ENCODE measurements at places on chromosomes 5 and 9.

GRCh38 chr9:101307051-101307450, 77.8 kb downstream of the BAAT start:
- DNase-seq, result no peak

- DNase-seq, result no peak
These were observed 27.1 kb upstream of the LIFR start for GRCh38 chr5:38583500-38583899.

- no peak for DNase-seq
These were observed 84.0 kb downstream of the ZSWIM6 start for GRCh38 chr5:61416010-61416409.

DNA sequence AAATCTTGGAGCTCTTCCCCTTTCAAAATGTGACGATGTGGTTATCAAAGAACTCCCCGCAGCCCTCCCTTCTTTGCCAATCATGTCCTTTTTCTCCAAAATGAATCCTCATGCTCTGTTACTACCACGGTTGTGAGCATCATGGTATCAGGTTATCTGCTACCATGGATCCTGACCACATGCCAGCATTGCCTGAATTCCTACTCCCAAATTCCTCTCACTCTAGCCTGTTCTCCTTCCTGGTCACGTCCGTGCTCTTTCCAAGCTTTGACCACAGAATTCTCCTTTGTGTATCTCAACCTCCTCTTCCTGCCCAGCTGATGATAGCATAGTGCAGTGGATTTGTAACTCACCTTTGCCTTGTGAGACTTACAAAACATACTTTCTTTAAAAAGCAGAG, 59.5 kb upstream of the FBXL7 start:
- DNase-seq, result no peak

GRCh38 chr9:136577941-136578625, 32.2 kb upstream of the NOTCH1 start:
- DNase-seq, result no peak

DNA sequence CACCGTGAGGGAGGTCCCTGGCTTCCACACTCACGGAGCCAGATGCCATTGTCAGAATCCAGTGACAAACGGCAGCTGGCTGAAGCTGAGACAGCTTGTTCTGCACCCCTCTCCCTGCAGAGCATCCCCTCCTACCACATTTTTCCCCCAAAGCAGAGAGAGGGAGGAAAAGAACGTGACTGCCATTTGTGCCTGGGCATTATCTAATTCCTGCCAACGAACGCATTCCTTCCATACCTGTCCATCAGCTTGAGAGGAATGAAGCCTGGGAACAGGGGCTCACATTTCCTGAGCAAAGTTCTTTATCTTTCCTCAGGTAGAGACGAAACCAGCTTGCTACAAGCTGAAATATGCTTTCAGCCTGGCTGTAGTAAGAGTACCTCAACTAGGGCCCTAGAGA, 175.4 kb downstream of the SLIT3 start:
- no peak for DNase-seq

DNA sequence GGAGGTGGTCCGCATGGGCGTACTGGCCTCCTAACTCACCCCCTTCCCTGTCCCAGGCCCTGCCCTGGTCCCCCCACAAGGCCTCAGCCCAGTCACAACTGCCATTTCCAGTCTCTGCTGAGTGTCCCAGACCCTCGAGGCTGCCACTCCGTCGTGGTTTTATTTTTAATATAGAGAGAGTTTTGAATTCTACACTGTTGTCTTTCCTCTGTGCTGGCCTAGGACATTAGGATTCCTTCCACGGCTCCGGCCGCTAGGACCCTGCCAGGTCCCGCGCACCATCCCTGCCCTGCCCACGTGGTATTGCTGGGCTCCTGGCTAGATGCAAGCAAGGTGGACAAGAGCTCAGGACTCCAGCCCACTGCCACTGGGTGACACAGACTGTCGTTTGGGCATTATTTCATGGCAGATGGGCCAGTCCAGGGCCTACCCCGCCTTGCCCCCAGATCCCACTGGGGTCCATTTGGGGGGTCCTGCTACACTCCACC, 53.3 kb downstream of the SAR1B start:
- no peak for DNase-seq

DNA sequence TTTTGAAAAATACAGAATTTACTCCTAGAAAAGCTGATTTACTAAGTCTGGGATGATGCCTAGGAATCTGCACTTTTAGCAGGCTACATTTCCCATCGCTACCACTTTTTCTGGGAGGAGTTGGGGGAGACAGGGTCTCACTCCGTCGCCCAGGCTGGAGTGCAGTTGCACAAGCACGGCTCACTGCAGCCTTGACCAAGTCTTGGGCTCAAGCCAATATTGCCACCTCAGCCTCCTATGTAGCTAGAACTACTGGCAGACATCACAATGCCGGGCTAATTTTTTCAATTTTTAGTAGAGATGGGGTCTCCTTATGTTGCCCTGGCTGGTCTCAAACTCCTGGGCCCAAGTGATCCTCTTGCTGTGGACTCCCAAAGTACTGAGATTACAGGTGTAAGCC, 85.9 kb downstream of the NR6A1 start:
- DNase-seq, result no peak

DNA sequence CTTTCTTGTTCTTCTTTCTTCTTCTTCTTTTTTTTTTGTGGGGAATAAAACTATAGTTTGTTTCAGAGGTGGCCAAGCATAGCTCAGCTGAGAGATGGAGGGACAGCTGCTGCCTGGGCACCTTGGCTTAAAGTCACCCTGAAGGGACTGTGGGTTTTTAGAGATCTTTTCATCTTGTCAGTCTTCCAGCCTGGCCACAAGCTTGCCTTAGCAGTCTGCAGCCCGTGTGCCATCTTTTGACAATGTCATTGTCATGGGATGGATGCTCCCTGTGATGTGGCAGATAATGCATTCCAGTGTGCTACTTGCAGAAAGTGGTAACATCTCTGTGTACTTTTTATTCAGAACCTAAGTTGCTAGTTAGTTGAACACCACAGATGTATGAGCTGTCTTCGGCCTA, 280.8 kb downstream of the FANCC start:
- DNase-seq, result no peak

DNA sequence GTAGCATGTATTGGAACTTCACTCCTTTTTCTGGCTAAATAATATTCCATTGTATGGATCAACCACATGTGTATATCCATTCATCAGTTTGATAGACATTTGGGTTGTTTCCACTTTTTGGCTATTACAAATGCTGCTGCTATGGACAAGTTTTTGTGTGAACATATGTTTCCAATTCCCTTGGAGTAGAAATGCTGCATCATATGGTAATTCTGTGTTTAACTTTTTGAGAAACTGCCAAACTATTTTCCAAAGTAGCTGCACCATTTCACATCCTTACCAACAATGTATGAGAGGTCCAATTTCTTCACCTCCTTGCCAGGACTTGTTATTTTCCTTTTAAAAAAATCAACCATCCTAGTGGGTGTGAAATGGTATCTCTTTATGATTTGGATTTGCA, 8.4 kb downstream of the FRRS1L start:
- no peak for DNase-seq

DNA sequence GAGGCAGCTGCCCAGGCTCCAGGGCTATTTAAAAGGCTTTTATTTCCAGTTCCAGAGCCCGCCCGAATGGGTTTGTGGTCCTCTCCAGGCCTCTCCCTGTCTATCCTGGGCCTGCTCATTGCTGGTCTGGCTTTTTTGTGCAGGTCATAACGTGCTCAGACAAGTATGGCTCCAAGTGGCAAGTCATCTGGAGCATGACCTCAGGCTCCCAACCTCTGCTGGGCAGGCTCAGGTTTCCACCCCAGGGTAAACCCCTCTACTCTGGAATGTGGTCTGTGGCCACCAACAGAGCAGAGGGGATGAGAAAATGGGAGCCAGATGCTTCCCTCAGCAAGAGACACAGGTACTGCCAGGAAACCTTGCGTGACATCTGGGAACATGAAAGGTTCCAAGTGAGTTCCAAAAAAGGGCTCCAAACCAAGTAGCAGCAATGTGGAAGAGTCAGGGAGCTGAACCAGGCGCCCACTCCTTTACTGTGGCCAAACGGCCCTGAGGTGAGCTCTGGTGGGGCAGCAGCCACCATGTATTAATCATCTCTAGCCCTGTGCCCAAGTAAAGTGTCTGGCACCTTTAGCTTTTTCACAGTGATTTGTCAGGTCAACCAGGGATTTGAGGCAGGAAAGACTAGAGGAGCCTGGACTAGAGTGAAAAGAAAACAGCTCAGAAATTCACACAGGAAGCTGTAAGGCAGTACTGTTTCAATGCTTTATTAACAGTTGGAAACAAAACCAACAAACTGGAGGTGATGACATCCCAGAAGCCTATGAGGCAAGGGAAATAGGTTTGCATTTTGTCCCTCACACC, 25.7 kb downstream of the PCDHGC5 start:
- DNase-seq, result no peak

DNA sequence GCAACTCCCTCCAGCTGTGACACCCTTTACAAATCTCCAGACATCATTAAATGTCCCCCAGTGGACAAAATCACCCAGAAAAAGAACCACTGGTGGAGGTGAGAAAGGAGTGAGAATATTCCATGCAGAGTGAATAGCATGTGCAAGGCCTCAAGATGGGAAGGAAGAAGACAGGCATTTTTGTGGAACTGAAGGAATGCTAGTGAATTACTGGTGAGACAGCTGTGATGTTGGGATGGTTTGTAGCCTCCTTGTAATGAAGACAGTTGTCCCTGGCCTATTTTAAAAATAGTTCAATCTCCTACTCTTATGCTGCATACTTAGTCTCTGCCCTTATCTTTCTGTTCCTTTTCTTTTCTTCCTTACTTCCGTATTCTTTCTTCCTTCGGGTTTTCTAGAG, 124.9 kb upstream of the RPS23 start:
- no peak for DNase-seq

DNA sequence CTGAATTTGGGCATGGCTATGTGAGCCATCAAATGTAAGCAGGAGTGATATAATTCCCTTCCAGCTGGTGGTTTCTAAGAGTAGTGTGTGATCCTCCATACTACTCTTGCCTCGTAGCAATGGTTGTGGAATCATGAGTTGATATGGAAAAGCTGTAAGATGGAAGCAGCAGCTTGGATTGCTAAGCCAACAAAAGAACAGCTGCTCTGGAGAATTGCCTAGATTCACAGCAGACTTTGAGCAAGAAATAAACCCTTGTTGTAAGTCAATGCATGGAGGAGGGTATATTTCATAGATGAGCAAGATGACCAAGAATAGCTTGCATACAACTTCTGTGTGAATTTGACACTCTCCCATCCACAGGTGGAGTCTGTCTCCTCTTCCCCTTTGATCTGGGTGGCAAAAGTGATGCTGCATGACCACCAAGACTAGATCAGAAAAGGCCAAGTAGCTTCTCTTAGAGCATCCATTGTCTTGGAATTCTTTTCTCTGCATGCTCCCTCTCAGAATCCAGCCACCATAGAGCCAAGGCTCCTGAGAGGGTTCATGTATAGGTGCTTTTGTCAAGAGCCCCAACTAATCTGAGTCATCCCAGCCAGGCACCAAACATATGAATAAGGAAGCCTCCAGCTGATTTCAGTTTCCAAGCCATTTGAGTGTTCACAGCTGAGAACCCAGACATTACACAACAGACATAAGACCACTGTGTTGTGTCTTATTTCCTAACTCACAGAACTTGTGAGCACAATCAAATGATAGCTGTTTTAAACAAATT, 79.0 kb downstream of the PRLR start:
- no peak for DNase-seq

- no peak for DNase-seq
These were observed 99.4 kb downstream of the LIX1 start for GRCh38 chr5:97042996-97043395.

DNA sequence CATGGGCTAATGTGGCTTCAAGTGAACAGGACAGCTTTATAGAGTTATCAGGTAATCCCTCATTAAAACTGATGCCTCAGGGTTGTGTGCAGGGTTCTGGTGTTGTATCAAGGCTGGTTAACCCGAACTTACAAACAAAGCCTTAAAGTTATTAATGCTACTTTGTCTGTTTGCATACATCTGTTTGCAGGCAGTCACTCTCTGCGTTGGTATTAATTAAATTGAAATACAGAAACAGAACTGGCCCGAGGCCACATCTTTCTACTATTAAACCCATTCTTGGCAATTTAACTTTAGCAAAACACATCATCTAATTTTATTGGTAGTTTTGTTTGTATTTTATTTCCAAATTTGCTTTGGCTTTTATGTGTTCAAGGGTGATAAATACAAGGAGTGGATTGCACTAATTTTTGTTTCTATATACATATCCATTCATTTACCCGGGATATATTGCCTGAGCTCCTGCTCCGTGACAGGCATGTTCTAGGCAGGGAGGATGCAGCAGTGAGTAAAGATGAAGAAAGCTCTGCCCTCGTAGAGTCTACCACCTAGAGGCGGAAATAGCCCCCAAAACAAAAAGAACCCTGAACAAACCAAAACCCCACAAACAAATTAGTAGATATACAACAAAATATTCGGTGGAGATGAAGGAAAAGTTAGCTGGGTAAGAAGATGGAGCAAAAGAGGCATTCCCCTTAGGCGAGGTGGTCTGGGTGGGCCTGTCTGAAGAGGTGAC, 164.2 kb downstream of the MACROH2A1 start:
- DNase-seq, result no peak

DNA sequence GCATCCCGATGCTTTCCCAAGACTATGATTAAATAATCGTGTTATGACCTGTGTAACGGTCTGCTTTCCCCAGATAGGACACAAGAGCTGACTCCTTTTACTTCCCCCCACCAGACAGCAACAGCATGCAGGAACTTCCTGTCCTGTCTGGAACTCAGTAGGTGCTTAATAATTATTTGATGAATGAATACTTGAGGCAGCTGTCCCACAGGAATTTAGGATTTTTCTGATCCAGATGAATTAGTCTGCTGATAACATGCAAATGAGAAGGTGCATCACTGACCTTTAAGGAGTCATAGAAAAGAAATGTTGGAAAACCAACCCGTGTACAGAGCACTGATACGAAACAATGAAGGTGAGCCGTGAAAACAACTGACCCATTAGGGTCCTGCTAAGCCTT, 12.2 kb downstream of the RNF130 start:
- DNase-seq, result no peak

DNA sequence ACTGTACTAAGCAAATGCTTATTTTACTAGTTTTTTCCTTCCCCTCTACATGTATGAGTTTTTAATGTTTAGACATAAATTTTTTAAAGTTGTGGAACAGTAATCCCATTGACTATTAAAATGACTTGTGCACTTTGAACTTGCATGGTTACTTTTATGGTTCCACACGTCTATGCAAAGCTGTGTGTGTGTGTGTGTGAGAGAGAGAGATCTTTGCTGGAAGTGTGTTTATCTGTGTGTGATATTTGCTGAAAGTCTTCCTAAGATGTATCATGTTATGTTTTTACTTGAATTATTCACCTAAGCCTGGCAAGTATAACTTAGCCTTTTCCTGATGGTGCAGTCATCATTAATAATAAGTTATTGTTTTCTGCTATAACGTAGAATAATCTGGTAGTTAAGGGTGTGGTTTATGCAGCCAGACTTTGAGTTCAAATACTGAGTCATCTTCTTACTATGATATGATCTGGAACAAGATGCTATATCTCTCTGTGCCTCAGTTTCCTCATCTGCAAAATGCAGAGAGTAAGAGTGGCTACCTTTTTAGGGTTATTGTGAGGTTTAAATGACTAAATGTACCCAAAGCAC, 138.6 kb downstream of the SMARCA2 start:
- DNase-seq, result no peak
